ENCODE measurements at places on chromosomes 2 and 18.
A peak's percentile ranks its signal among the peaks of the same experiment; 100 is the strongest.

- no peak for DNase-seq
Measured at GRCh38 chr2:128750328-128751165, 431.9 kb upstream of the HS6ST1 start.

DNA sequence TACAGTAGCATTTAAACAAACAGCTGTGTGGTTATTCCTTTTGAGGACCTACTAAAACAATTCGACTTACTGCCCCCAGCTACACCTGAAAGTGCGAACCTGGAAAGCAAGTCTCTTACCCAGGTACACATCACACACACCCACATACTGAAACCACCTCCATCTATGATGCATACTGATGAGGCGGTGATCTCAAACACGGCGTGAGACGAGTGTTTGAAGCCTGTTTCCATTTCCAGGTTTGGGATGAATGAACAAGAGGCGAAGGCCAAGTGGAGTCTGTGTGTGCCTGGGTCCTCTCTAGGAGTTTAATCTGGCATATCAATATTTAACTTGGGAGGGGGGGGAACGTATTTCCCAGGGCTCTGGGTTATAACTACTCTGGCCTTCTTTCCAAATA is 1.6 kb downstream of the TMEM185B start:
- DNase-seq: no peak

DNA sequence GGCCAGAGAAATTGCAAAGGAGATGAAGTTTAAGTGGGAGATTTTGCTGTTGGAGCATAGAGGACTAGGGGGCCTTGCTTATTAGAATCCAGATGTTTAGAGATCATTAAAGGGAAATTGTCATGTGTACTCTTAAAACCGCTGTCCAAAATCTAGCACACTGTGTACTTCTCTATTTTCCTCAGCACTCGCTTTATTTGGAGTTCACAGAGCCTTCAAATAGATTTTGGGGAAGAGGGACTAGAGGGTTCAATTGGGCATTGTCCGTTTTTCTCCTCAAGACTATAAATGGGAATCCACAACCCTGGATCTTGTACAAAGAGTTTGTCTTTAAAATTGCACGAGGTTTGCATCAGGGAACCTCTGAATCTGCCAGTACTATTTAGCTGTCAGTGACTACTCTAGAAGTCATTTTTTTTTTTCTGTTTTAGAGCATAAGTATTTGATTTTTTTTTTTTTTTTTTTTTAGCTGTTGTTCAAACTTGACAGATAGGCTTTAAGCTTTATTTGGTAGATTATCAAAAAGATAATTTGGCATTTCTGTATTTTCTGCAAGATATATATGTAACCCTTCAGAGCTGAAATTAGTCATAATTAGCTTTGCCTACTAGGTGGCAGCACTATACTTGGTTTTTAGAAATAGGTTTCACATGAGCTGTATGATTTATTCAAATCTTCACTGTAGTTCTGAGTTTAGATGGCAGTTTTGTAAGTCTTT is 14.2 kb downstream of the PMS1 start:
- DNase-seq: peak; percentile 44

- peak; percentile 15 for DNase-seq
Measured at GRCh38 chr2:850429-850828, 100.2 kb upstream of the SNTG2 start.

DNA sequence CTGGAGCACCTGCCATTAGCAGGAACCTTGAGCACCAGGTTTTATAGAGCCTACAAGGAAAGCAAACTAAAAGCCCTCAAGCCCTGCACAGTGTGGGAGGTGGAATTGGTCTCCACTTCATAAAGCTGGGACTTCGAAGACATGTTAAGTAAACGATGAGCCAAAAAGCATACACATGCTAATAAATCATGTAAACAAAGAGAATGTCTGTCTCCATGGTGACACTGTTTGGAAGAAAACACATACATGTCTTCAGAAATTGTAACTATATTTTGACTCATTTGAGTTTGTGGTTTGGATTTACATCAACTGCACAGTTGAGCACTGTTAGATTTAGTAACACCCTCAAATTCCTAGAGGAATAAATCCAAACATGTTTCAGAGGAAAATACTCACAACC is 978.5 kb upstream of the LRRTM1 start:
- DNase-seq: no peak

DNA sequence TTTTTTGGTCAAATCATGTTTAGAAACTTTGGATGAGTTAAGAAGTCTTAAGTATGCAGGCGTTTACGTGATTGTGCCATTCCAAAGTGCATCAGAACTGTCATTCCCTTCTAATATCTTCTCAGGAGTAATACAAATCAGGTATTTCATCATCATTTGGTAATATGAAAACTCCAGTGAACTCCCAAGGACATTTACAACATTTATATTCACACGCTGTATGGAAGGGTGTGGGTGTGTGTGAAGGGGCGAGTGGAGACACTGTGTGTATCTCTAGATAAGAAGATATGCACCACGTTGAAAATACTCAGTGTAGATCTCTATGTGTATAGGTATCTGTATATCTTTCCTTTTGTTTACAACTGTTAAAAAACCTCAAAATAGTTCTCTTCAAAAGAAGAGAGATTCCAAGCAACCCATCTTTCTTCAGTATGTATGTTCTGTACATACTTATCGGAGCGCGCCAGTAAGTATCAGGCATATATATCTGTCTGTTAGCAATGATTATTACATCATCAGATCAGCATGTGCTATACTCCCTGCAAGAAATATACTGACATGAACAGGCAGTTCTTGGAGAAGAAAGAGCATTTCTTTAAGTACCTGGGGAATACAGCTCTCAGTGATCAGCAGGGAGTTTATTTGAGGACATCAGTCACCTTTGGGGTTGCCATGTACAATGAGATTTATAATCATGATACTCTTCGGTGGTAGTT is 29.3 kb downstream of the COX7A2L start:
- no peak for DNase-seq

DNA sequence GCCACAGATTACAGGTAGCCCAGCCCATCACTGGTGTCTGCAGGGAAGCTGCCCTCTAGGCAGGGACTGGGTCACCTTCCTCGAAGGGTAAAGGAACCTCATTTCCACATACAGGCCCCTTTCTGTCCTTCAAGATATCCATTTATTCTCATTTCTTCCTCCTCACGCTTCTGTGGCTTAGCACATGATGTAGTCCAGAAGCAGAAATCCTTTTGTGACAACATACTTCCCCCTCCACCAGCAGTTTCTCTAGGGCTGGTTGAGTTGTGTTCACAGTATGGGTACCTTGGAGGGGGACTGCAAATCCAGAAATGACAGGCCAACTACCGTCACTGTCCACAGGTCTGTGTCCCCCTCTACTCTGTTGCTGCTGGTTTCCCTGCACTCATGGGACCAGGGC is 364.9 kb downstream of the ANAPC1 start:
- DNase-seq: no peak

GRCh38 chr2:39894082-39894481 is 115.0 kb upstream of the THUMPD2 start:
- DNase-seq: no peak

DNA sequence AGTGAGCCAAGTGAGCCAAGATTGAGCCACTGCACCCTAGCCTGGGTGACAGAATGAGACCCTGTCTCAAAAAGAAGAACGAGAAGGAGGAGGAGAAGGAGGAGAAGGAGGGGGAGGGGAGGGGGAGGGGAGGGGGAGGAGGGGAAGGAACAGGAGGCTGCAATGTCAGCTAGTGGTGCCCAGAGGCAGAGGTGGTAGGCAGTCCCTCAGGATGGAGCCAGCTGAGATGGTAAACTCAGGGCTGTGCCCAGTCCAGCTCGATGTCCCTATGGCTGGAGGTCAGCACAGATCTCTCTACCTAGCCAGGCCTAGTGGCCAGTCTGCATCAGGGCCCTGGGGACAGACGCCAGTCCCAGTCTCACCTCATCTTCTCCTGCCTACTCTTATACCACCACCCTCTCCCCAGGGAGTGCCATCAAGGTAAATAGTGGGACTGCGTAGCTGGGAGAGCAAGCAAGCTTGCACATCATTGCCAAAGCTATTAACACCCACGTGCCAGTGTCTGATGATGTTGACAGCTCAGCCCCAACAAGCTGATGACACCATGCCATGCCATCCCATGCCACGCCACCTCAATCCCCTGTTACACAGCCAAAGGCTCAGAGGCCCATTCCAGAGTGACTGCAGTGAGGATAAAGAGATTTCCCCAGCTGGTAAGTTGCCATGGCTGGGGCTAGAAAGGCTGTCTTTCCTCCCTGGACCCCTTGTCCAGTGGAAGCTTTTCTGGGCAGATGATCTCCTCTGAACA is 7.6 kb upstream of the PLB1 start:
- DNase-seq: no peak

DNA sequence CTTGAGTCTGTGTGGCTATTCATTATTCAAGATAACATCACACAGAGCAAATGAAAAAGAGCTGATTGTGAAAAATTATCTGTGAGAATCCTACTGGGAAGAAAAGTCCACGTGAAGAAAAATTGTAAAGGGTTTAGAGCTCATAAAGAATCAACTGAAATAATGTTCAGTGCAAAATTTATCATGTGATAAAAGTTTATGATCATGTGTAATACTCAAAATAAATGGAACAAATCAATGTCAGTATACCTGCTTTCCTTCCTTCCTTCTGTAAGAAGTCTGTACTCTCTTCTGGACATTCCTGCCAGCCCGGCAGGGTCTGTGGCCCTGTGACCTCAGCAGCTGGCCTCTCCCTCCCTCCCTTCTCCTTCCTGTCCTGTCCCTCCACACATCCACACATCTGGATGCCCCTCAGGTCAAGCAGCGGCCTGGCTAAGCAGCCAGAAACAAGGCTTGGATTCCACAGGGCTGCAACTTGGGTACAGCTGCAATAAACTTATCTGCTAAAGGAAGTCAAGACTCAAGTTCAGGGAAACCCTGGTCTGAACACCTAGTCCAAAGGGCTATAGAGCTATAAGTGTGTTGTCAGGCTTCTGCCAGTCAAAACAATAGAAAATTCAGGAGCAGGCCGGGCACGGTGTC is 172.1 kb downstream of the MREG start:
- DNase-seq: peak; percentile 82

DNA sequence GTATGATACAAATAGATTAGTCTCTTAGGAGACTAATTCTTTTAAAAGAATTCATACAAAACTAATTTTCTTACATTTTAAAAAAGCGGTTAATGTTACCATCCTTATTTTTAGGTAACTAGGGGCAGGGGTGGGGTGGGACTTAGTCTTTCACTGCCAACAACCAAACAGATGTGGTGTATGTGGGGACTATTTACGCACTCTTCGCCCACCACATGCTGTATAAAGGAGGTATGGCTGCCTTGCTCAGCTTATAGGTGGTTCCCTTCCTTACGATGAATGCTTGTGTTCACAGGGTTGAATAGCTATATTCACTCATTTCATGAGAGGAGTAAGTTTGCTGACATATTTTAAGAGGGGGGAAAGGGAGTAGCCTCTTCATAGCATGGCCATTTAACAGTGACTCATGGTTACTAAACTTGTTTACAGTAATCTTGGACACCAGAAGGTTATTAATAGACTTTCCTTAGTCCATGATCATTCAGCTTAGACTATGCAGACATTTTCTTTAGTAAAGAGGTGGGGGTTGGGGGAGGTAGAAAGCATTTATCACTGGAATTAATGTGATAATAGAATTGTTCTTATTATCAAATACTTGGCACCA is 61.8 kb downstream of the CAB39 start:
- peak; percentile 73 for DNase-seq

- no peak for DNase-seq
Measured at GRCh38 chr2:168639018-168639417, 163.4 kb upstream of the NOSTRIN start.

DNA sequence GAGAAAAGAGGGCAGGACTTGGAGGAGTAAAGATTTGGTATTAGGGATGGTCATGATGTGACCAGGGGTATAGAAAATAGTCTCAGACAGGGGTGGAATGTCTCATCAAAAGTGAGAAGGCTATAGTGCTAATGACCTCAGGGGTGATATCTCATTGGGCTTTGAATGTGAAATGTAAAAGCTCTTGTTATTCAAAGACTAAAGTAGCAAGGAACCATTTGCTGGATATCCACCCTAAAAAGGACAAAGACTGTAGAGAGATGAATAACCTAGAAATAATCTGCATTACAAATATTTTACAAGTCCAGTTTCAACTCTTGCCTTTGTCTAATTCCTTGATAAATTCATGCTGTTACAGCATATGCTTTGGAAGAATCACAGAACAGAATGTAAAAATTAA is 224.4 kb downstream of the ICOS start:
- no peak for DNase-seq

DNA sequence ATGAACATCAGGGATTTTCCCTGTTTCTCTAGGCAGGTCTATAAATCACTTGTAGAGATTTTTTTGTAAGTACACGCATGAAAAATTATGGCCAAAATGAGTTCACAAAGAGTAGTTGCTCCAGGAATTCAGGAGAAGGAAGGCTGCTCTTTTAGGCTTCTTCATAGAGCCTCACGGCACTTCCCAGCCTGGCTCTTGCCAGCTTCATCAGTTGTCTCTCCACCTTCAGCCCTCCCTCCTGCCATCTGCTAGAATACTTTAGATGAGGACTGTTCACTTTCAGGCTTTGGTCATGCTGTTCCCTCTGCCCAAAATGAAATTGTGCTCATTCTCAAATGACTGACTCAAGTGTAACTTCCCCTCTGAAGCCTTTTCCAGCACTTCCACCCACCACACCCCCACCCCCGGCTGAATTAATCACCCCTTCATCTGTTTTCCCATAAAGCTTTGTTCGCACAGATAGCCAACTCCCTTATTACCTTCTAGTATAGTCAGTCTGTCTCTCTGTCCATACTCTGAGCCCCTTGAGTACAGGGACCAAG is 1.8 kb upstream of the ABCA12 start:
- DNase-seq: no peak

DNA sequence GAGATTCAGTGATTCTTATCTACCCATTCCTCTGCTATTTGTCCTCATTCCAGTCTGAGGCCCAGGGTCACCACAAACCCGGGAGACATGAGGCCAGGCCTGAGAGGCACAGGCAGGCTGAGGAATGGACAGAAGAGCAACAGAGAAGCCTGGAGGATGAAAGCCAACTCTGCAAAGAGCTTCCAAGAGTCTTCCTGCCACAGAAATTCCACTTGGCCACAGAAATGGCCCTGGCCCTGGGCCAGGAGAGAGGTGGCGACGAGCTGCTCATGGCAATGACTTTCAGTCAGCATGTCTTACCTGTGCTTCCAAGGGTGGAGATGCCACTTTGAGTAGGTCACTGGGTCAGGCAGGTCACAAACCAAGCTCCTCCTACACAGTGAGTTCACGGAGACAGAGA is 155.3 kb upstream of the PKDCC start:
- DNase-seq: no peak

DNA sequence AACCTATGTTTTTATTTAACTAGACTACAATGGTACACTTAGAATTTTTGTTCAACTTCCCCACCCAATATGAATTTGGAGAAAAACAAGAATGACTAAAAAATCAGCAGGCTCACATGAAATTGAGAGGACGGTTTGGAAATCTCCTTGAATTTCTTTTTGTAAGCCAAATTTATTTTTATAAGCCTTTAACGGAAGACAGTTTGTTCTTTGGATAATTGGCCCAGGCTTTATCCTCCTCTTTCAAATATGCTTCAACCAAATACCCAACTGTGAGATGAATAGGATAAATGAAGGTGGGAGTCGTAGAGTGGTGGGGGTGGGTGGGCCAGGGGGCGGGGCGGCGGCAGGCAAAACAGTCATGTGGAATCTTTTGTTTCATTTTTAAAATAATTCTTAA is 60.6 kb downstream of the FMNL2 start:
- DNase-seq: peak; percentile 19

Measured in foreskin fibroblast (primary cell).